Skin of body (tissue), 3 donors: ENCODE measurements at places on chromosomes 3 and 15. TPM values are rescaled to one million over a fixed set of nuclear protein-coding genes. Genes with fewer than 3 reads are reported as not detected.

P2RY13 gene
- total RNA-seq = 3.0 TPM

LCTL gene
- total RNA-seq = not detected

UCN2 gene
- 1.4 TPM for total RNA-seq

SLC22A13 gene
- total RNA-seq = 0.30 TPM

PLCH1 gene
- total RNA-seq = 2.0 TPM

PDIA5 gene
- 17.9 TPM for total RNA-seq
